ENCODE measurements at places on chromosomes 11 and 22. TPM values are rescaled to one million over a fixed set of nuclear protein-coding genes. Genes with fewer than 3 reads are reported as not detected.
A peak's percentile ranks its signal among the peaks of the same experiment; 100 is the strongest.

- peak; percentile 44 for DNase-seq
Measured at GRCh38 chr11:84719935-84720577, 907.1 kb downstream of the DLG2 start.

Gene CDHR5
- not detected for total RNA-seq

Gene SLC25A18
- 0.78 TPM for total RNA-seq

GRCh38 chr11:75565221-75565814 is 3.3 kb downstream of the SERPINH1 start:
- peak; percentile 67 for DNase-seq

DNA sequence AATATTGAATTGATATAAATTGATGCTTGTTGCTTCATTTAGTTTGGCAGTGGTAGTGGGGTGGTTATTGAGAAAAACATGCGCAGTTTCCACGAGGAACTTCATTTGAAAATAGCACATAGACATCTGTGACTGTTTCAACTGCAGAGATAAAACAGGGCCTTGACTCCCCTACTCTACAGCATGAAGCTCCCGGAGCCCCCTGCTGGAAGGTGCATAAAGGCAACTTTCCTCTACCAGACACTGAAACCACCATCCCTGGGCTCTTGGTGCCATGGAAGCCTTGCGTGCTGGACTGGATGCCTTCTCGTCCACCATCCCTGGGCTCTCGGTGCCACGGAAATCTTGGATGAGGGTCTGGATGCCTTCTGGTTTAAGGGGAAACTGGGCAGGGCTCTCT is 195.9 kb downstream of the CSNK2A3 start:
- no peak for DNase-seq

DNA sequence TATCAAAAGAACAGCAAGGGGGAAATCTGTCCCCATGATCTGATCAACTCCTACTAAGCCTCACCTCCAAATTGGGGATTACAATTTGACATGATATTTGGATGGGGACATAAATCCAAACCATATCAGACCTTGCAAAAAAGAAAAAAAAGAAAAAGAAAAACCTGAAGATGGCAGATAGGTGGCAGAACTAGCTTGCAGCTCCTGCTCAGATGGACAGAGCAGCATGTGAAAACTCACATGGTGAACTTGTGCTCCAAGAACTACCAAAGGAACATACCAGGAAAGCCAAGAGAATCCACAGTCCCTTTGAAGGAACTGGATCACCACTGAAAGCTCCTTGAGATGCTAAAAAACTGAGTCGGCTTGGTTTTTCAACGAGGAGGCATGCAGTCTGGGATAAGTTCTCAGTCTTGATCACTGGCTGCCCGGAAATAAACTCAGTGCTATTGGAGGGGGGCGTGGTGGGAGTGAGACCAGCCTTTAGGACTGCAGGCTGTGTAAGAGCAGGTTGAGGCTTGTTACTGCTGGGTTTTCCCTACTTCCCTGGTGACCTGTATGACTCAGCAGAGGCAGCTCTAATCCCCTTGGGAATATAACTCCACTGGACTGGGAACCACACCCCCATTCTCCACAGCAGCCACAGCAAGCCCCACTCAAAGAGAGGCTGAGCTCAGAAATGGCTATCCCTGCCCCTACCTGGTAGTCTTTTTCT is 358.3 kb upstream of the ARHGAP42 start:
- no peak for DNase-seq

Gene FZD4
- total RNA-seq, result 25.0 TPM

- no peak for DNase-seq
Measured at GRCh38 chr11:19658344-19658743, 54.3 kb upstream of the NAV2 start.

DNA sequence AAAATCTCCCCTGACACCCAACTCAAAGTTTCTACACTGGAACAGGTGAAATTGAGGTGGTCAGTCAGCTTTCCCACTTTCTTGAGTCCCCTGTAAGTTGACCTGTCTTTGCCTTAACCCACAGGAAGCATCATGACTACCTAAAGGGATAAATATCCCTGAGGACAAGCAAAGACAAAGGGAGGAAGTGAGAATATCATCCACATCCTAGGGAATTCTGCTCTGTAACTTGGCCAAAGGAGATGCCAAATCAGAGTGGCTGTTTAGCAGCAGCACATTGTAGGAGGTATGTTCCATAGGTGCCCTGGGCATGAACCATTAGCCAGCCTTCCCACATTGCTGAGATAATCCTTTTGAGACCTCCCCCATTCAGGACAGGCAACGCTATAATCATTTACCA is 40.9 kb upstream of the MRPL17 start:
- DNase-seq, result no peak

DNA sequence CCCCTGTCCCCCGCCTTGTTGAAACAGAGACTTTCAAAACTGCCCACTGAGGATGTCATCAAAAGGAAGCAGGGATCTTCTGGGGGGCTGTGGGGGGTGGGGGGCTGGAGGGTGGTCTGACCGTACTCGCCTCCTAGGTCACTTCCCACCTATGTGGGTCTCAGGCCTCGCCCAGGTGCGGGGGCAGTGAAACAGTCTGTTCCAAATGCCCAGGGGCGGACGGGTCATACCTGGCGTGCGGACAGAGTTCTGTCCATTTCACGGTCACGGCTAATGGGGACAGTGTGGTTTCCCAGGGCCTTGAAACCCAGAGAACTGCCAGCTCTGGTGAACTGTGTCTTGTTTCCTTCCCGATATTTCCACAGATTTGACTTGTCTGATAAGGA is 27.2 kb downstream of the ANO1 start:
- no peak for DNase-seq

DNA sequence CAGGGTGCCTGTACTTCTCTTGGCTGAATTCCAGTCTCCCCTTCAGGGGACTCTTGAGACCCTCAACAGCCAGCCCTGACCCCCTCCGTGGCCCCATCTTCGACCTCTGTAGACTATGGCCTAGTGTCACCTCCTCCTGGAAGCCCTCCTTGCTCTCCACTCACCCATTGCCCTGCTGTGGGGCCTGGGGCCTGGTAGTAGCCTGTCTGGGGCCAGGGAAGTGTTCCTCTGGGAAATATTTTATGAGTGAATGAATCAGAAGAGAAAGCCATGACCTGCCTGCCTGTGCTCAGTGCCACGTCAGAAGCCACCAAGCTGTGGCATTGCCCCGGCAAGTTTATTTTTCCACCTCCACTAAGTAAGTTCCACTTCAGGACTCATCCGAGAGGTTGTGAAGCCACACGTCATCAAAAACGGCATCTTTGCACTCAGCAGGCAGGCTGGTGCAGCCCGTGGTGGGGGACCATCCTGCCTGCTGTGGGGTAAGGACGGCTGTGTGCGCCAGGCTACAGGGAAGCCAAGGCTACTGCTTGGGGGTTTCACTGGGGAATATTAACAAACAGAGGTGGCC is 59.6 kb upstream of the PPARA start:
- no peak for DNase-seq

DNA sequence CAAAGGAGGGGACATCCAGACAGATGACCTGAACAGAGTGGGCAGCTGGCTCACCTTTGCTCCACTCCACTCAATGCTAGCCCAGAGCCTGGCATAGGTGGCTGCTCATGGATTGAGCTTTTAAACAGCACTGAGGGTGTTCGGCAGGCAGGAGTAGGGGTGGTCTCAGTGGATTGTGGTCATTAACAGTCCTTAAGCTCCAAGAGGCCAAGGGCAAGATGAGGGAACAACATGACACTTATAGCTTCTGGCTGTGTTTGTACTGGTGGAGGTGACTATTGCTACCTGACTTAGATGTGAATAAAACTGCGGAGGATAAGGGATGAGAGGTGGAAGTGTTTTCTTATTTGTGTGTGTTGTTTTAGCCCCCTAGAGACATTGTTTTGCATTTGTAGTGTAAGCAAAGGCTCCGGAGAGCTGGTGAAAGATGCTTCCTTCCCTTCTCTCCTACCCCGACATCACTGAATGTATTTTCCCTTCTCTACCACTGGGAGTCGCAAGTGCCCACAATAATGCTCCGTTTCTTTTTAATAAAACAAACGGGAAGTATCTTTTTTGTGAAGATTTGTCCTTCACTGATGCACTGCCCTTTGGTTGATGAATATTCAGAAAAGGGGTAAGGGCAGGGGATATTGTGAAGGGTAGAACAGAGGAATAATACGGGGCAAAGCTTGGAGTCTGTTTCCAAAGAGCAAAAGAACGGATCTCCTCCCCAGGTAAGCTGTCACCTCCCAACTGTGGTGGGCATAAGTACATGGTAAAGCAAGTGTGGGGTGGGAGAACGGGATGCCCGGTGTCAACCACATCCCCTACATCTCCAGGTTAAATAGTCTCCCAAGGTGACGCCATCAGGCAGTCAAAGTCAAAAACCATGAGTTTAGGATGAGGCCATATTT is 27.5 kb upstream of the MTNR1B start:
- DNase-seq, result no peak

Gene ZBED5
- 54.0 TPM for total RNA-seq

Data from ureter (tissue), 1 donor.